ENCODE measurements at places on chromosomes 12 and 14. TPM values are rescaled to one million over a fixed set of nuclear protein-coding genes. Genes with fewer than 3 reads are reported as not detected.

Gene ARHGAP9
- 0.22 TPM for total RNA-seq

Gene GAPDH
- 8,927 TPM for total RNA-seq

Gene KSR2
- 0.60 TPM for total RNA-seq

Gene KRT72
- not detected for total RNA-seq
